NCI-H1105 (cell line): ENCODE measurements at places on chromosomes 5 and 9.

- DNase-seq: no peak
Measured at GRCh38 chr9:86187121-86187520, 72.3 kb downstream of the C9orf153 start.

- DNase-seq: no peak
Measured at GRCh38 chr5:14896131-14896530, 24.6 kb upstream of the ANKH start.

DNA sequence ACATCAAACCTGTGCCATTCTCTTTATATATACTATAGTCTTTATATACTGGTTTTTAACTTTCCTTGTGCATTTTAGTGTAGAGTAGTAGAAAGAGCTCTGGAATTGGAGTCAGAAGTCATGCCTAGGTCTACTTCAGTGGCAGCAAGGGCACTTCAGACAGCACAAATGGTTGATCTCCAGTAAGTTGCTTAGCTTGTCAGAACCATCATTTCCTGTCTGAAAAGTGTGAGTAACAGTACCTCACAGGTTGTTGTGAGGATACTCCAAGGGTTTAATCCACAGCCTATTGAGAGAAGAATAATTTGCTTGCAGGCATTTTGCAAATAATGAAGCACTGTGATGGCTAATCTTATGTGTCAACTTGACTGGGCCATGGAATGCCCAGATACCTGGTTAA, 95.8 kb upstream of the NR4A3 start:
- no peak for DNase-seq

- DNase-seq: no peak
Measured at GRCh38 chr5:126969548-126969947, 60.8 kb downstream of the MARCHF3 start.

DNA sequence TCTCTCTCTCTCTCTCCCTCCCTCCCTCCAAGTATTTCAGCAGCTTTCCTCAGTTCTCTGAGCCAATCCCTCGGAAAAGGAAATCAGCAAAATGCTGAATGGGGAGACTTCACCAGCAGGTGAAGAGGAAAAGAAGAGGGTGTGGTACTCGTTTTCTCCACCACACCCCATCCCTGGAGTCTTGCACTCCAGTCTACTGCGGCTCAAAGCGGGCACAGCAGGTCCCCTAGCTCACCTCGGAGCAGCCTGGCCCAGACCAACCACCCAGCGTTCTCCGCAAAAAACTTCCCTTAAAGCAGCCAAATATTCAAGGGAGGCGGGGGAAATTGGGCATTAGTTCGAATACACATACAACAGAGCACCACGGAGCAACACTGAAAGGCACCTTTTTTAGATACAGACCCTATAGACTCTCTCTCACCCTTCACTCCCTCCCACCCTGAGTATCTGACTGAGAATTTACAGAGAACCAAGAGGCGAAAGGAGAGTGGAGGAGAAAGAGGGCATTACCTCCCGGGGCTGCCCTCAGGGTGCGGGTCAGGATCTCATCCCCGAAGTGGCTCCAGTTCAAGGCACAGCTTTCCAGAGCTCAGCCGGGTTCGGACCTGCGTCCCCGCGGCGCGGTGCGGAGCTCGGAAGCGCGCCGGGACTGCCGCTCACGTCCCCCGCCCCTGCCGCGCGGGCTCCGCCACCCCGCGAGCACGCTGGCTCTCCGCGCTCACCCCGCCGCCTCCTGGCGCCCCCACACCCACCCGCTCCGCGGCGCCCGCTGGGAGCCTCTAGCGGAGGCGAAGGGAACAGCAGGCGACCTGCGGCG, 1638.5 kb upstream of the C9orf72 start:
- DNase-seq: peak; percentile 83

- DNase-seq: no peak
Measured at GRCh38 chr5:157766442-157766841, 22.9 kb downstream of the LSM11 start.
